Mesenchymal stem cell (in vitro differentiated cells and primary cell): ENCODE measurements at places on chromosomes 4 and X.

GRCh38 chr4:12729384-12729783 is 754.8 kb downstream of the RAB28 start:
- peak; percentile 45 for DNase-seq
- H3K36me3 ChIP-seq, result no peaks in the 10 kb centered on the region
- peaks cover 3% of the 10 kb centered on the region for H3K27me3 ChIP-seq
- no peak overlapping the region for H3K4me3 ChIP-seq
- H3K4me1 ChIP-seq, result no peaks in the 10 kb centered on the region

GRCh38 chr4:7813674-7814073 is 126.0 kb downstream of the AFAP1 start:
- peaks cover 80% of the 10 kb centered on the region for H3K36me3 ChIP-seq
- peak; percentile 79 for DNase-seq
- H3K4me3 ChIP-seq, result no peak overlapping the region
- peaks cover 32% of the 10 kb centered on the region for H3K4me1 ChIP-seq

GRCh38 chr4:88002786-88003185 is 4.6 kb upstream of the PKD2 start:
- no peaks in the 10 kb centered on the region for H3K27me3 ChIP-seq
- H3K4me1 ChIP-seq, result no peaks in the 10 kb centered on the region
- H3K4me3 ChIP-seq, result no peak overlapping the region
- no peak overlapping the region for H3K27ac ChIP-seq
- H3K36me3 ChIP-seq, result no peaks in the 10 kb centered on the region

- H3K36me3 ChIP-seq, result no peaks in the 10 kb centered on the region
- H3K4me1 ChIP-seq, result no peaks in the 10 kb centered on the region
- H3K4me3 ChIP-seq, result no peak overlapping the region
- no peak overlapping the region for H3K27ac ChIP-seq
- DNase-seq, result no peak
- no peaks in the 10 kb centered on the region for H3K27me3 ChIP-seq
These were observed 7.4 kb upstream of the HPRT1 start for GRCh38 chrX:134452596-134452995.

DNA sequence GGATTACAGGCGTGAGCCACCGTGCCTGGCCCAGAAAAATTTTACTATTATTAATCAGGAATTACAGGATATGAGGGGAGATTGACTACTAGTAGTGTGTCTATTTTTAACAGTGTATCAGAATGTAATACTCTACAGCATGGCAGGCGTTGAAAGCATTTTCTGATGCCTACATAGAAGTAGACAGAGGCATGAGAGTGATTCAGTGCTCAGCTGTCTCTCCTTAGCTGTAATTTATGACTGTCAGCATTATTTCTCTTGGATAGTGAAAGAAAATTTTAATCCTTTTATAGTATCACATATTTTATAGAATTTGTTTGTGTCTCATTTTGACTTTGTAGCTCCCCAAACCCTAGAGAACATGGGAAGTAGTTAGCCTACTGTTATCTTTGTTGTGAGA is 20.7 kb downstream of the ARHGAP24 start:
- no peaks in the 10 kb centered on the region for H3K4me1 ChIP-seq
- H3K27ac ChIP-seq, result no peak overlapping the region

DNA sequence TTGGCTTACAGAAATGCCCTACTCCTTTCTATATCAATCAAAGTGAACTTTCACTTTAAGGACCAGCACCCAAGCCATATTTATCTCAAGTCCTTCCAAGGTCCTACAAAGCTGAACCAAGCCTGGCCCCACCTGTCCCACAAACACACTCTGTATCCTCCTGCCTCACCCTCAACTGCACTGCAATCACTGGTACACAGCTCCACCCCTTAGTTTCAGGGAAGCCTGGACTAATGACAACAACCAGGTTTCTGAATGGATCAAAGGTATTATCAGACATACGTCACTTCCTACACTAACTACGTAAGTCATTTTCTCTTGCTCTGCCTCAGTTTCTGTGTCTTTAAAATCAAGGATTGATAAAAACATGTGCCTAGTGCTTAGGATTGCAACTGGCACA is 205.6 kb upstream of the HS3ST1 start:
- peaks cover 7% of the 10 kb centered on the region for H3K4me1 ChIP-seq
- H3K27ac ChIP-seq, result peak overlapping the region; percentile 98
- no peak overlapping the region for H3K4me3 ChIP-seq
- no peaks in the 10 kb centered on the region for H3K36me3 ChIP-seq
- no peaks in the 10 kb centered on the region for H3K27me3 ChIP-seq

DNA sequence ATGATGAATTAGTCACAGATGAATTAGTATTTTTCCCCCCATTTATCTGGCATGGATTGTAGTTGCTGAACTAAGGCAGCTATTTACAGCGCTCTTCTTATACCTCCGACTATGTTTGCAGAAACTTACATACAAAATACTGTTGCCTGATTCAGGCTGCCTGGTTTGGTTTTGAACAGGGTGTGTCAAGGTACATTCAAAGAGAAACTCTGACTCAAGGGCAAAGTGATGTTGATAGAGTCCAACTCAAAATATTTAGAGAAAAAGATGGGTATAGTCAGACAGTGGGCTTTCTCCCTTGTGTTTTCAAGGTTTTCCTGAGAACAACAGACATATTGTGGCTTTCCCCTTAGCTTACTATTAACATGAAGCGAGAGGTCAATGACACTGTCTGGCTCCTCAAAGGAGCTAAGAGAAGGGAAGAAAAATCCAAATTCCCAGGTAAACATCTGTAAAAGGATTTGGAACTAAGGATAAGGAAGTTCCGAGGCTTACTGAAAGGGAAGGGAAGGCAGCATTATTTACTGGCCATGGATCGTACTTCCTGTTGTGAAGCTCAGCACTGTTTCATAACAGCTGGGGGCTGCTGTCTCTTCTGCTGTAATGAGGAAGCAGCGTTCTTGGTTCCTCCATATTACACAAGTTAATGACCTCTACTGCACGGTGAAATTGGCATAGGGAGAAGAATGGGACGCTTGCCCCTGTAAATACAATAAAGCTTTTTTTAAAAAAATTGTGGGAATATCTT is 30.9 kb downstream of the FAM9C start:
- H3K27ac ChIP-seq, result no peak overlapping the region
- peak; percentile 52 for DNase-seq
- H3K27me3 ChIP-seq, result no peaks in the 10 kb centered on the region
- no peaks in the 10 kb centered on the region for H3K36me3 ChIP-seq
- H3K4me3 ChIP-seq, result no peak overlapping the region
- peaks cover 2% of the 10 kb centered on the region for H3K4me1 ChIP-seq

DNA sequence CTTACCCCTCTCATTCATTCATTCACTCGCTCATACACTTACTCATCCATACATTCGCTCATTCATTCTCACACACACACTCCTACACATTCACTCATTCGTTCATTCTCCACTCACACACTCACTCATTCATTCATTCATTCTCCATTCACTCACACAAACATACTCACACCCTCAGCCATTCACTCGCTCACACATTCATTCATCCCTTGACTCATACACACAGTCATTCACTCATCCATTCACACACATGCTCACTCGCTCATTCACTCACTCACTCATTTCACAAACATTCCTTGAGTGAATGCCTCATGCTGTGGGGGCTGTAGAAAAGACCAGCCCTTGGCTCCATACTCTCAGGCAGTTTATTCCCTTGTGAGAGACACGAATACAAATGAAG is 151.1 kb upstream of the MAMLD1 start:
- peaks cover 4% of the 10 kb centered on the region for H3K4me1 ChIP-seq
- H3K27me3 ChIP-seq, result peaks cover 16% of the 10 kb centered on the region
- H3K27ac ChIP-seq, result no peak overlapping the region
- H3K4me3 ChIP-seq, result no peak overlapping the region
- DNase-seq, result no peak
- no peaks in the 10 kb centered on the region for H3K36me3 ChIP-seq

GRCh38 chrX:155115174-155115819 is 44.0 kb downstream of the BRCC3 start:
- no peaks in the 10 kb centered on the region for H3K27me3 ChIP-seq
- no peak for DNase-seq
- no peak overlapping the region for H3K4me3 ChIP-seq
- no peaks in the 10 kb centered on the region for H3K36me3 ChIP-seq

GRCh38 chrX:96683997-96684338 is 674 bp upstream of the DIAPH2 start:
- no peaks in the 10 kb centered on the region for H3K27me3 ChIP-seq
- peak overlapping the region; percentile 80 for H3K4me3 ChIP-seq
- H3K27ac ChIP-seq, result no peak overlapping the region
- H3K4me1 ChIP-seq, result no peaks in the 10 kb centered on the region

DNA sequence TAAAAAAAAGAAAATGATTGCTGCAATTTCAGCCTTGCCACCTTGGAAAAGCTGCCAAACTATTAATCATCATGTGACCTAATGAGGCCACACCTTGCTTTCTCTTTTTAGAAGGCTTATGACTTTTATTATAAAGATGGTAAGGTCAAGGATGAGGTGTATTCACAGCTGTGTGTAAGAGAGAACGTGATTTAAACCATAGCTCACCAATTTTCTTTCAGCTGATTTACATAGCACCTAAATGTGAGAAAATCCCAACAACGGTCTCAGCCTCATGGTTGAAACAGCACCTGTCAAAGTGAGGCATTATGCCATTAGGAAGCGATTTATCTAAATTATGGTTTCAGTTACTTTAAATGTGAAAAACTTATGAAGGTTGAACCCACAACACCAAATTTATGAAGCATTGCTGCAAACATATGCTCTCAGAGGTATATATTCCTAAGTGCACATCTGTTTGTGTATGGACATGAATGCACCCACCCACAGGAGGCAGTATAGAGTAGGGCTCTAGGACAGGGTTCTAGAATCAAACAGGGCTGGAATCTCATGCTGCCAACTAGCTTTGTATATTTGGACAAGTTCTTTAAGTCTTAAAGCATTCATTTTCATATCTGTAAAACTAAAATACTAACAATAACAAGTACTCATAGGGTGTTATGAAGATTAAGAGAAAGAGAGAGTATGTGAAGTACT is 40.7 kb downstream of the ANXA3 start:
- no peaks in the 10 kb centered on the region for H3K4me1 ChIP-seq
- no peaks in the 10 kb centered on the region for H3K27me3 ChIP-seq
- no peak for DNase-seq
- H3K4me3 ChIP-seq, result no peak overlapping the region
- no peak overlapping the region for H3K27ac ChIP-seq

DNA sequence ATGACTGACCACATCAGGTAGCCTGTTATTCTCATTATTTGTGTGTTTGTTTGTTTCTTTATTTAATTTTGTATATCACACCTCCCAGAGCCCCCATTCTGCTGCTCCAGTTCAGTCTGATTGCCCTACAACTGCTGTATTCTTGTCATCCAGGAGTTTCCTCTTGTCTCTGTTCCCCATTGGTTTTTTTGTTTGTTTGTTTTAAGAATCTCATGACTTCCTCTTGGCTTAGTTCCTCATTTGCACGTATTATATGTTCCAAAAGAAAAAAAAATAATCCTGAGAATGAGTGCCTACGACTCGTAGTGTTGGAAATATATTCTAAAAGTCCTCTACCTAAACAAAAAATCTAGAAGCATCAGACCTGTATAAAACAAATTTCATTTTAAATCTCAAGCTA is 142.3 kb upstream of the SLIT2 start:
- no peaks in the 10 kb centered on the region for H3K36me3 ChIP-seq
- no peak overlapping the region for H3K27ac ChIP-seq
- H3K27me3 ChIP-seq, result no peaks in the 10 kb centered on the region
- no peak overlapping the region for H3K4me3 ChIP-seq

DNA sequence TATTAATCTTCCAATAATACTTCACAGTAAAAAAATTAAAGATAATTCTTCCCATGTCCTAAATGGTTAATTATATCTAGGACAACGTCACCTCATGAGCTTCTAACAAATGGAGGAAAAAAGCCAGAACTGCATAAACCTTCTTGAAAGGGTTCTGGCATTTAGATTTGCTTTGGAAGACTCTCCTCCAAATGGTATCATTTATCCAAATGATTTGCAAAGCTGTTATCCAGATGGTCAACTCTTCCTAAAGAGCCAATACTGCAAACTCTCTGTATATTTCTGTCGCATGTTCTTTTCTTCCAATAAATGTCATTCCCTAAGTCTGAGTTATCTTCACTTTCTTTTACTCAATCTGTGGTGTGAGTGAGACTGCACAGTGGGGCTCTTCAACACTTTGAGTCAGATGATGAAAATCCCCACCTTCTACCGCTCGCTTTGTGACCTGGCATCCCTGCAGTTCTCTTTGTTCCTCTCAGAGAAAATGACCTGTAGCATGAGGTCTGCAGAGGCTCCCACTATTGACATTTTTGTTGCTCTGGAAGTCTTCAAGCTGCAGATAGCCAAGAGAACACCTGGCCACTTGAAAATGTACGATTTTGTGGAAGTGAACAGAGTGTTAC is 52.9 kb downstream of the TMEM150C start:
- no peaks in the 10 kb centered on the region for H3K27me3 ChIP-seq
- H3K36me3 ChIP-seq, result no peaks in the 10 kb centered on the region
- no peaks in the 10 kb centered on the region for H3K4me1 ChIP-seq
- DNase-seq, result no peak
- H3K27ac ChIP-seq, result no peak overlapping the region
- H3K4me3 ChIP-seq, result no peak overlapping the region

GRCh38 chr4:124386648-124387047 is 325.9 kb downstream of the ANKRD50 start:
- no peaks in the 10 kb centered on the region for H3K4me1 ChIP-seq
- no peak for DNase-seq
- H3K27ac ChIP-seq, result no peak overlapping the region
- no peaks in the 10 kb centered on the region for H3K36me3 ChIP-seq
- no peak overlapping the region for H3K4me3 ChIP-seq
- no peaks in the 10 kb centered on the region for H3K27me3 ChIP-seq

- H3K27ac ChIP-seq, result peak overlapping the region; percentile 10
- H3K36me3 ChIP-seq, result no peaks in the 10 kb centered on the region
- DNase-seq, result peak; percentile 65
- H3K4me1 ChIP-seq, result peaks cover 5% of the 10 kb centered on the region
- H3K27me3 ChIP-seq, result peaks cover 45% of the 10 kb centered on the region
- peak overlapping the region; percentile 78 for H3K4me3 ChIP-seq
These were observed 3.1 kb downstream of the CXXC4 start for GRCh38 chr4:104491481-104492182.

DNA sequence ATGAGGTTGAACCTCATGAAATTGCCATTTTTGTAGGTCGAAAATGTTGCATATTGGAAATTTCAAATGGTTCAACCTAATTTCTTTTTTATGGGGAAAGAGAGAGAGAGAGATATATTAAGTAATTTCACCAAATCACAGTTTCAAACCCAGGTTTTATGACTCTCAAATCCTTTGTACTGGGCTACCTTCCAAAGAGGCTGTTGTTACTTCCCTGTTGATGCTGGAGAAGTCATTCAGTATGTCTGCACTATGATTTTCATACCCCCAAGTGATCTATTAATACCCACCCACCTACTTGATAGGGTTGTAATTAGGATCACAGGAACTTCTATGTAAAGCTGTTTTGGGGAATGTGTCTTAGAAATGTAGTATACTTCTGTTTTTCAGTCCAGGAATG is 109.9 kb downstream of the ZNF330 start:
- no peak for DNase-seq
- no peak overlapping the region for H3K4me3 ChIP-seq
- H3K4me1 ChIP-seq, result peaks cover 2% of the 10 kb centered on the region
- H3K27me3 ChIP-seq, result no peaks in the 10 kb centered on the region

GRCh38 chr4:12411072-12411471 is 982.4 kb upstream of the HS3ST1 start:
- no peak overlapping the region for H3K4me3 ChIP-seq
- no peaks in the 10 kb centered on the region for H3K36me3 ChIP-seq
- no peak for DNase-seq
- no peaks in the 10 kb centered on the region for H3K4me1 ChIP-seq
- H3K27ac ChIP-seq, result no peak overlapping the region
- no peaks in the 10 kb centered on the region for H3K27me3 ChIP-seq

GRCh38 chr4:26171941-26172340 is 148.9 kb upstream of the RBPJ start:
- peak; percentile 92 for DNase-seq
- no peak overlapping the region for H3K4me3 ChIP-seq
- H3K27ac ChIP-seq, result peak overlapping the region; percentile 12
- no peaks in the 10 kb centered on the region for H3K36me3 ChIP-seq
